HFF-Myc (cell line): ENCODE measurements at places on chromosomes 7 and 10.

- no peak for DNase-seq
Observed at GRCh38 chr7:151304856-151305255, 36.8 kb upstream of the NUB1 start.

GRCh38 chr7:34090816-34091215 lies 185.5 kb downstream of the BMPER start:
- no peak for DNase-seq

- no peak for DNase-seq
Observed at GRCh38 chr7:155769701-155770100, 42.6 kb downstream of the SHH start.

DNA sequence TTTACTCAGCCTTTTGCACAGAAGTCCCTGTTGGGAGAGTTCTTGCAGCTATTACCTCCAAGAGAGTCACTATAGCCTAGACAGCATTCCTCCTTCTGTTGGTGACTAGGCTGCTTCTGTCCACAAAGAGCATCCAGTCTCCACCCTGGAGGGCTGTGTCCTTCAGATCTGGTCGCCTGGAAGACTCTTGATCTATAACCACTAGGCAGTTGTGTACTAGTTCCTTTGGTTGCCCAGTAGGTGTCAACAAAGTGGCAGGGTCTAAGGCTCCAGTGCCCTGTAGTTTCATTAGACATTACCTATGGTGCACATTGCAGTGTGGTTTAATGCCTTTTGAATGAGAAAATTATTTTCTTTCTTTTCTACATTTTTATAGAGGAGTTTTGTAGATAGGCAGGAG lies 11.3 kb upstream of the AKR1C2 start:
- DNase-seq = no peak

GRCh38 chr7:35754741-35755140 lies 46.1 kb upstream of the SEPTIN7 start:
- DNase-seq = no peak

- DNase-seq = no peak
Observed at GRCh38 chr7:38284553-38284952, 11.1 kb upstream of the TARP start.

- DNase-seq = no peak
Observed at GRCh38 chr7:131827421-131827820, 271.0 kb upstream of the PODXL start.

GRCh38 chr10:89003344-89003743 lies 12.7 kb downstream of the FAS start:
- DNase-seq = no peak

- no peak for DNase-seq
Observed at GRCh38 chr7:73707045-73707631, 12.3 kb downstream of the STX1A start.

DNA sequence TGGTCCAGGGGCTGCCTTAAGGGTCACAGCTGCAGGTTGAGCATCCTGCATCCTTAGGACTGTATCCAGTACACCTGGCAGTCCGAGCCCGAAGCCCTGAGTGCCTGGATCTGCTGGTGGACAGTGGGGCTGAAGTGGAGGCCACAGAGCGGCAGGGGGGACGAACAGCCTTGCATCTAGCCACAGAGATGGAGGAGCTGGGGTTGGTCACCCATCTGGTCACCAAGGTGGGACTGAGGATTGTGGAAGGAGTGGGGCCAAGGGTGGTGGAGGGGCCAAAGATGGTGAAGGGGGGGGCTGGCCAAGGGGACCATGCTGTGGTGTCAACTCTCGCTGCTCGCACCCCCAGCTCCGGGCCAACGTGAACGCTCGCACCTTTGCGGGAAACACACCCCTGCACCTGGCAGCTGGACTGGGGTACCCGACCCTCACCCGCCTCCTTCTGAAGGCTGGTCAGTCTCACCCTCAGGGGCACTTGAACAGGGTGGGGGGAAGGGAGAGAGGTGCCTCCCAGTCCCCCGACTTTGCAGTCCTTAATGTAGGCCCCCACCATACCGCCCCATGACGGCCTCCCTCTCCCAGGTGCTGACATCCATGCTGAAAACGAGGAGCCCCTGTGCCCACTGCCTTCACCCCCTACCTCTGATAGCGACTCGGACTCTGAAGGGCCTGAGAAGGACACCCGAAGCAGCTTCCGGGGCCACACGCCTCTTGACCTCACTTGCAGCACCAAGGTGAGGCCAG lies 5.3 kb downstream of the NFKB2 start:
- DNase-seq = no peak

DNA sequence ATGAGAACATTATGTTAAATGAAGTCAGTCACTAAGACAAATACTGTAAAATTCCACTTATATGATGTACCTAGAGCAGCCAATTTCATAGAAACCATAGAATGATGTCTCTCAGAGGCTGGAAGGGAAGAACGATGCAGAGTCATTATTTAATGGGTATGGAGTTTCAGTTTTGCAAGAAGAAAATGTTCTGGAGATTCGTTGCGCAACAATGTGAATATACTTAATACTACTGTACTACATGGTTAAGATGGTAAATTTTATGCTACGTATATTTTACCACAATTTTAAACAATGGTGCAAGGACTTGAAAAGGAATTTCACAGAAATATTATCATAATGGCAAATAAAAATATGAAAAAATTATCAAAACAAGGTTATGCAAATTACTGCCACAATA lies 972.6 kb downstream of the KCNMA1 start:
- DNase-seq = no peak

GRCh38 chr7:143849785-143850479 lies 52.0 kb downstream of the TCAF1 start:
- no peak for DNase-seq

DNA sequence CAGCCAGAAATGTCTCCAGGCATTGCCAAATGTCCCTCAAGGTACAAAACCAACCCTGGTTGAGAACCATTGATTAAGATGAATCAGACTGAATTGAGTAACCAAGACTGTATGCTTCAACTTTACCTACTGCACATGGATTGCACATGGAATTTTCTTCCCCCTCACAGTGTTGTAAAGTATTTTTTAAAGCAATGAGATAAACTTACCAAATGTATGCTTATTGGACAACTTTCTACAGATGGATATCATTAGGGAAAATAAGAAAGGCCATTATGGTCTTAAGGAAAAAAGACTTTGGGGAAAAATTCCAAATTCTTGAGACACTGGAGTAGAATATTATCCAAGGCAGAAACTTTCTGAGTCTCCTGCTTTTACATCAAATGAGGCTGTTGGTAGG lies 20.9 kb upstream of the MTPN start:
- no peak for DNase-seq

- peak; percentile 14 for DNase-seq
Observed at GRCh38 chr10:93893646-93894515, at the start of gene SLC35G1. SLC35G1 (plus strand) TSS chr10:93893978; CDS start chr10:93894034, 56 bp downstream.

DNA sequence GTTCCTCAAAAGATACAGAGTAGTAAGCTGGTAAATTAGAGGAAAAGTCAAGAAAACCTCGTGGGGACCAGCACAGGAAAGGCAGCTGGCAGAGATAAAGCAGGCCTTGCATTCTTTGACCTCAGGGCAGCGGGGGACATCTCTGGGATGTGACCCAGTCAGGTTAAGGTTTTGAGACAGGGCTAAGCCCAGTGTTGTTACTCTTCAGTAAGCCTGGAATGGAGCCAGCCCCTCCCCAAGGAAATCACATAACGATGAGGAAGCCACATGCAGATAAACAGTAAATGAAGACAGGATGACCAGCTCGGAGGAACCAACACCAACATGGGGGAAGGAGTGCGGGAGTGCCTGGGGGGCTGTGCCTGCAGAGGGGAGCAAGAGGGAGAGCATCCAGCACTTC lies 99.6 kb downstream of the JAZF1 start:
- no peak for DNase-seq

DNA sequence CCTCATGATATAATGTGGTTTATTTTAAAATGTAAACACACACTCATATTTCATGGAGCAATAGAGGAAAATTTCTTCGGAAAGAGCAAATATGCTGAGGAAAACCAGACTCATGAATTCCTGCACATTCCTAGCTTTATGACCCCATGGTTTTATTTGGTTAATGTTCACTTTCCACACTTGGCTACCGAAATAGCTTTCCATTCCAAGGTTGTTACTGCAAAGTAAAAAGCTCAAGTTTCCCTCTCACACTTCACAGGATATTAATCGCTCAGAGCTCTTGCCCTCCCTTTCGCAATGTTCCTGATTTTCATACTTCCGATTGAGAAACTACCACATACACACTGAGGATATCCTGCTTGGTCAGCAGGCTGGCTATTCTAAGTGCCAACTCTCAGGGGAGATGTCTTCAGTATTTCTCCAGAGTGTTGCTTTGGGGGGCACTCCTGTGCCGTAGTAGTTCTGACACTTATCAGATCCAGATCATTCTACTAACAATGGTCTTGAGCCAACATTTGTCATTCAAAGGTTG lies 77.5 kb upstream of the STEAP1B start:
- DNase-seq = peak; percentile 77

DNA sequence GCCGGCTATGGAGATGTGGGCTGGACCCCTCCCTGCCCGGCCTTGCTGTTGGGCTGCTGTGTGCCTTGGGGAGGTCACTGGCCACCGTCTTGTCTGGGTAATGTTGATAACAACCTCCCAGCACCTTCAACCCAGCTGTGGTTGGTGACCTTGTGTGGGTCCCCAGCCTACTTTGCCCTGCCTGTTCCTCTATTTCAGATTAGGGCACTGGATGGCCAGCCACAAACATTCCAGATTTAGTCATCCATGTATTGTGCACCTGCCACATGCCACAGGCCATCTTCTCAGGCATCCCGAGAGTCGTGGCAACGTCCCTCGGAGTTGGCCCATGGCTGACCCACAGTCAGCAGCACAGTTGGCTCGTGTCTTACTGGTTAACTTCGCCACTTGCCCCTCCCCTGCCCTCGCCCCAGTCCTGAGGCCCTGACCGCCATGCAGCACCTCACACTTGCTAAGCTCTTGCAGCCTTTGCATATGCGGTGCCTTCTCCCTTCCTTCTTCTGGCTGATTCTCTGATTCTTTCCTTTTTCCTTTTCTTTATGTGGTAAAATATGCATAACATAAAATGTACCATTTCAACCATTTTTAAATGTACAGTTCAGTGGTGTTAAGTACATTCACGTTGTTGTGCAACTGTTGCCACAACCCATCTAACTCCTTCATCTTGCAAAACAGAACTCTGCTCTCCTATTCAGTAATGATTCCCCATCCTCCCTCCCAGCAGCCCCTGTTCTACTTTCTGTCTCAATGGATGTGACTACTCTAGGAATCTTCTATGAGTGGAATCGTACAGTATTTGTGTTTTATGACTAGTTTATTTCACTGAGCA lies 60.6 kb downstream of the PRF1 start:
- no peak for DNase-seq

GRCh38 chr7:136940917-136941316 lies 72.5 kb downstream of the CHRM2 start:
- DNase-seq = no peak

DNA sequence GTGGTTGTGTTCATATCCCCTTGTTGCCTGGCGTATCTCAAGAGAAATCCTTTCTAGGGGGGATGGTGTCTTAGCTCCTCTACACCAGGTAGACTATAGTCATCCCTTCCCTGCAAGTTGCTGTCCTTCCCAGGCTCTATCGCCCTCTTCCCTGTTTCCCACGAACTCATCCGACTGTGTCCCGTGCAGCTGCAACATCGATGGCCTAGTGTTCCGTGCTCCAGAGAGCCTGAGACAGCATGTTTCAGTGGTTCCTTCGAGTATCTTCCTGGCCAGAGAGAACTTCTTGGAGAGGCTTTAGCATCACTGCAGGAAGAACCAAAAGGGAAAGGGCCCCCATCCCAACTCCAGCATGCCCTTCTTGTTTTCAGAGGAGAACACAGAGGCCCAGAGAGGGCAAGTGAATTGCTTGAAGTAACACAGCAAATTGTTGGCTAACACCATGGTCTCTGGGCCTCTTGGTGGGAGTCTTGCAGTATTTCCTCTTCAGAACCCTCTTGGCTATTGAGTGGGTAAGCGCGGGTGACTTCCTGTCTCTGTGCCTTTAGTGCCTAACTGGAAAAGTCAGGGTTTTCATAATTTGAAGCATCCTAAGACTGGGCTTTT lies 162.9 kb downstream of the RGS10 start:
- no peak for DNase-seq

DNA sequence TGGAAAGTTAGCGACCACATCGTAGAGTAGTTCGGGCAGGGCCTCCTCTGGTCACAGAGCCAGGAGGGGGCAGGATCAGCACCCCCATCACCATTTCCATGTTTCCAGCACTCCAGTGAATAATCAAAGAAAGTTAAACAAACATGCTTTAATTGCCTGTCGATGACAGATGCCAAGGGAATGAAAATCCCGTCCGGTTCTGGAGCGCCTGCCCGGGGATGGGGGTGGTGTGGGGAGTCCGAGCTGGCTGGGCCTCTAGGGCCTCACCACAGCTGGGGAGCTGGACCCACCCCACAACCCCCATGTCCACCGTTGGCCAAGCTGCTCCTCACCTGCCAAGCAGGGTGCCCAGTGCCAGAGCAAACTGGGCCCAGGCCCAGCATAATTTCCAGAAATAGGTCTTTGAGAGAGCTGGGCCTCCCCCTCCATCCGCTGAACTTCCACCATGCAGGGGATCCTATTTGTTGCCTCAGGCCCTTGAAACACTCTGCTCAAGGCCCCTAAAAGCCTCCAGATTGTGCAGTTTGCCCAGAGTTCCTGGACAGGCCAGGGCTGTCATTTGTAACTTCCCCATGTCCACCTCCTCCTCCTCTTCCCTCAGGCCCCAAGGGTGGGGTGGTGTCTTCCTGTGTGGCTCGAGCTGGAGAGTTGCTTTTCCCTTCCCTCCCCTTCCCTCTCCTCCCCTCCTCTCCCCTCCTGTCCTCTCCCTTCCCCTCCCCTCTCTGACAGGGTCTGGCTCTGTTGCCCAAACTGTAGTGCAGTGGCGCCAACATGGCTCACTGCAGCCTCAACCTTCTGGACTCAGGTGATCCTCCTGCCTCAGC lies 101.0 kb downstream of the MYL10 start:
- peak; percentile 25 for DNase-seq

DNA sequence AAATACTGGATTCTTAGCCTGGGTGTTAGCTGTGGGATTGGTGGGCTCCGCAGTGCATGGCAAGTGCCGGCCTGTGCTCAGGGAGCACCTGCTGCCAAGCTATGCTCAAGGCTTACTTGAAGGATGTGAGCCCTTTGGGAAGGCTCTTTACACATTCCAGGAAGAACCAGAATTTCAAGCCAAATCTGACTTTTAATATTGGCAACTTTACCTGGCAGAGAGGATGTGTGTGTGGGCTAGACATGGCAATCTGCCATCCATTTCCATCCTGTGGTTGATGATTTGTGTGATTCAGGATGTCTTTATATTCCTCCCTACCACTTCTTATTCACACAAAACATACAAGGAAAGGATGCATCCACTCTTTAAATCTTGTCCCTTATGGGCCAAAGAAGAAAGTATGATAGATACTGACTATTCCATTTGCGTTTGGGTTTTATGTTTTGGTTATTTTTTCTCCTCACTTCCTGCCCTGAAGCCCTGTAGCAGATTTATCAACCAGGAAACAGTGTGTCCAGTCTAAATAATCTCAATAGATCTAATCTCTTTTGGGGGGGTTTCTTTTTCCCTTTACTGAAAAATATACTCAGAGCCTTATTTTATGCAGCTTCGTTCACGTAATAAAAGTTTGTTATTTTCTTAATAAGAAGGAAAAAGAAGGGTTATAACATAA lies 247.1 kb downstream of the COBL start:
- DNase-seq = no peak
